CD8-positive, alpha-beta memory T cell (primary cell): ENCODE measurements at places on chromosomes 3 and 15.

DNA sequence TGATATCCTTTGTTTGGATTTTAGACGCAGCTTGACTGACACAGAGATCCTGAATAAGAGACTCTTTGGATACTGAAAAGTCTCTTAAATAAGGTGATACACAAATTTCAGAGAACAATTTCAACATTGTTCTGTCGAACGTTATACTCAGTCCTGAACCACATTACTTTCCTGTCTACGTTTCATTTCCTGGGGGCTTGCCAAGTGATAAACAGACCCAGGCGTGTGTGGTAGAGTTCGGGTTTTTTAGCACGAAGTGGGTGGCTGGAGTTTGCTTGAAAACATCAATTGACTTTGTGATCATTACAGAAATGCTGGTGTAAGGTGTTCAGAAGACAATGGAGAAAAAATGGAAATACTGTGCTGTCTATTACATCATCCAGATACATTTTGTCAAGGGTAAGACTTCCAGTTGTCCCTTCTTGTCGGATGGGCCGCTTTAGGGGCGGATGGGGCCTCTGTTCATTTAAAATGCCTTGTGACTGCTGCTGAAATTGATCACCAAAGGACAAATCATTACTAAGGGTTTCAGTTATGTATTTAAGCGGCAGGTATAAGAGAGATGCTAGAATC, at the start of gene CD96:
TSS of gene CD96 (plus strand) at position 287 of the 573 bp plus-strand sequence. CDS start at position 339, 52 bp downstream.
- peak; percentile 27 for DNase-seq

DNA sequence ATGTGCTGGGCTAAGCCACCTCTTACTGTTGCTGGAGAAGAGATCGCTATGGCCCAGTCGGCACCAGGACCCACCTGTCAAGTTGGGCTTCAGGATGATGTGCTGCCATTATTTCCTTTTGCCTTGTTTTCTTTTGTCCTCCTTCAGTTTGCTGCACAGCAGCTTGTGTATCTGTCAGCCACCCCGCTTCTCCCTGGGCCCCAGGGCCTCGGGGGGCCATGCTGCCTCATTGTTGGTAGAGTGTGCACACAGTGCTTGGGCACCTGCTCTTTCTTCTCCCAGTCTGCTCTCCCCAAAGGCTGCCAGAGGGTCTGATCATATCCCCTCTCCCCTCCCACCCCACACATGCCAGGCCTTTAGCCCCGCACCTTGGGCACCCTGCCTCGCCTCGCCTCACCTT, 185.5 kb upstream of the ATP10A start:
- no peak for DNase-seq

DNA sequence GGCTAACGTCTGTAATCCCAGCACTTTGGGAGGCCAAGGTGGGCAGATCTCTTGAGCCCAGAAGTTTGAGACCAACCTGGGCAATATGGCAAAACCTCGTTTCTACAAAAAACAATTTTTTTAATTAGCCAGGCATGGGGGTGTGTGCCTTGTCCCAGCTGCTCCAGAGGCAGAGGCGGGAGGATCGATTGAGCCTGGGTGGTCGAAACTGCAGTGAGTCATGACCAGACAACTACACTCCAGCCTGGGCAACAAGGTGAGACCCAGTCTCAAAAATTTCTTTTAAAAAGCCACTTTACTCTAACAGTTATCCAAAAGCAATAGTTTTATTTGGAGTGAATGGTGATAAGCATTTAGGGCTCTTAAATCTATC, 12.5 kb downstream of the TRIM59 start:
- DNase-seq, result no peak

DNA sequence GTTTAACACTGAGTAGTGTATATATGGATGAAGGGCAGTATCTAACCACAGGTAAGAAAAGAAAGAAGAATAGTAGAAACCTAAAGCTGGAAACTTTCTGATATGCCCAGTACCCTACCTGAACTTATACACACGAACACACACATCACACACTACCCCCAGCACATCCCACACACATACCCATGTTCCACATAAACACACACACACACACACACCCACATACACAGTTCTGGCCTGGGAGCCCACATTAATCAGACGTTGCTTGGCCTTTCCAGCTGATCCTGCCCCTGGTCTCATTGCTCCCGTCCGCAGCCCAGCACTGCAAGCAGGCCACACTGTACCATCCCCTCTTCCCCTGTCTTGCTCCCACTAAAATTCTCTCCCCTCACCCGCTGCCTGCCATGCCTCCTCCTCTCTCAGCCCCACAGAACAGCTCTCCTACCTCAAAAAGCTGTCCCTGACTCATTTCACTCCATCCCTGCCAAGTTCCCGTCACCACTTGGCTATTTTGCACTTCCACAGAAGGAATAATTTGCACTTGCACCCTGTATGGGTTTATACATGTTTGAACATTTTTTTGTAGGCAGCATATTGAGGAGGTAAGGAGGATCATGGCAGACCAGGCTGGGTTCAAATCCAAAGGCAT, 185.8 kb upstream of the PPP2R3A start:
- no peak for DNase-seq
